ENCODE measurements at places on chromosomes 11 and 22.

GRCh38 chr22:19631899-19632667 is 82.2 kb upstream of the SEPTIN5 start:
- peaks cover 4% of the 10 kb centered on the region for H3K4me1 ChIP-seq
- H3K27me3 ChIP-seq = no peaks in the 10 kb centered on the region
- H3K36me3 ChIP-seq = no peaks in the 10 kb centered on the region
- no peak for DNase-seq

DNA sequence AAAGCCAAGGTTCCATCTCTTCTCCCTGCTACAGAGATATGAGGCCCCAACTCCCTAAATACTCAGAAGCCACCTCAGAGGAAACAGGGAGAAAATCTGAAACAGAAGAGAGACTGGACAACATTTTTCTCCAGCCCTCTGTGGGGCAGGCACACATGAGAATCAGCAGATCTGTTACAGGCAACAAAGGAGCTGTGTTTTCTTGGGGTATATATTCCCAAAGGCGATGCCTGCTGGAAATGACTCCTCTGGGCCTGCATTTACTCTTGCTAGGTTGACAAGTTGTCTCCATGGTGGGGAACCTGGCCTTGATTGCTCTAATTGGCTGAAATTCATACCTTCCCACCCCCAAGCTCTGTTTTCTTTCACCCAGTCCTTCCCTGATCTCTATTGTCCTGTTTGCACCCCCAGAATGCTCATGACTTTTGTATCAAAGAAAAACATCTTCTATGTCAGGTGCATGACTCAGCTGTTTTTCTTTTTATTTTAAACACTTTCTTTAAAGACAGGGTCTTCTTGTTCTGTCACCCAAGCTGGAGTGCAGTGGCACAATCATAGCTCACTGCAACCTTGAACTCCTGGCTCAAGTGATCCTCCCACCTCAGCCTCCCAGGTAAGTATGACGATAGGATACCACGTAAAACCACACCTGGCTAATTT is 23.5 kb upstream of the P2RY6 start:
- peaks cover 2% of the 10 kb centered on the region for H3K4me1 ChIP-seq
- DNase-seq = no peak
- no peak overlapping the region for H3K4me3 ChIP-seq
- H3K27me3 ChIP-seq = no peaks in the 10 kb centered on the region
- H3K27ac ChIP-seq = no peak overlapping the region

DNA sequence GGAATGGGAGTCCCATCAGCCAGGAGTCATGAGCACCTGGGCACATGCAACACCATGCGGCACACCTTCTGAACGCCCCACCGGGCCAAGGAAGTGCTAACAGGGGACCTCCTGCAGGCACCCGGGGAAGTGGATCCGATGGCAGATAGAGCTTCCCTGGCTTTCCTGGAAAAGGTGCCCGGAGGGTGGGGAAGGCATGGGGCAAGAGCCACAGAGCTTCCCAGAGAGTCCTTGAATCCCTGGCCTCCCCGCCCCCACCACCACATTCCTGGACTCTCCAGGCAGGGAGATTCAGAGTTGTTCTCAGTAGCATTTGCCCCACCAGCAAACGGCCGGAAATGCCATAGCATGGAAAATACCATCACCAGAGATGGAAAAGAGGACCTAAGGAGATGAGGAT is 8.3 kb downstream of the TRIM29 start:
- no peak for DNase-seq
- H3K4me3 ChIP-seq = no peak overlapping the region
- no peak overlapping the region for H3K27ac ChIP-seq
- no peaks in the 10 kb centered on the region for H3K36me3 ChIP-seq
- no peaks in the 10 kb centered on the region for H3K27me3 ChIP-seq

DNA sequence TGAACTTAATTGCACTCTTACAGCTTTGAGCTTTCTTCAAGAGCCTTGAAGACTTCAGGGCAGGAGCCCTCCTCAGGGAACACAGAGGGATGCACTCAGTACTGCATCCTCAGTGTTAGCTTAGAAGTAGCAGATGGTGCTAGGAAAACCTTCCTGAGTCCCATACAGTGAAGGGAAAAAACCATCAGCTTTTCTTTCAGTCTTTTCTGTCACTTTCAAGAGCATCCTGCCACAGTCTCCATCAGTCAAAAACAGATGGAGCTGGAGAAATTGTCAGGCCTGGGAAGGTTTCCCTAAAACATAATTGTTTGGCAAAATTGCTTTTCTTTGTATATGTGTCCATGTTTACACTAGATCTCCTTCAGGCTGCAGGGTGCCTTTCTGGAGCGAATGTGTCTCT is 384.1 kb downstream of the NELL1 start:
- H3K27ac ChIP-seq = no peak overlapping the region
- no peak overlapping the region for H3K4me3 ChIP-seq
- H3K36me3 ChIP-seq = no peaks in the 10 kb centered on the region
- H3K4me1 ChIP-seq = 0 out of 2 replicates have a peak, but pooled peaks cover 1% of the 10 kb centered on the region

DNA sequence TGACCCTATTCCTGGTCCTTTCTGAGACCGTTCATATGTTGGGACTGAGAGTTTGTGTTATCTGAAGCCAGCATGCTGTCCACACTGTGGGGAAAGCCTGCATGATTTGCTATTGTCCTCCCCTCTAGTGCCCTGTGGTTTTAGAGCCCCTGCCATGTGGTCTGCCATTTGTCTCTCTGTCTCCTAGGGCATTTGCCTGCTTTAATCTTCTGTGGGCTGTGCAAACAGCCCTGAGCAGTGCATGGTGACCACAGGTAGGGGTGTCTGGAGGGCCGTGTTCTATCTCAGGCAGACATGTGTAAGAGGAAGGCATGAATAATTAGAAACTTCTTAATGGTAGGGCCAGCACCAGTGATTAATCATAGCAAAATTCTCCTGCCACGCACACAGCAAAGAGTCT is 23.0 kb downstream of the AMPD3 start:
- no peaks in the 10 kb centered on the region for H3K27me3 ChIP-seq
- DNase-seq = no peak
- H3K27ac ChIP-seq = no peak overlapping the region

DNA sequence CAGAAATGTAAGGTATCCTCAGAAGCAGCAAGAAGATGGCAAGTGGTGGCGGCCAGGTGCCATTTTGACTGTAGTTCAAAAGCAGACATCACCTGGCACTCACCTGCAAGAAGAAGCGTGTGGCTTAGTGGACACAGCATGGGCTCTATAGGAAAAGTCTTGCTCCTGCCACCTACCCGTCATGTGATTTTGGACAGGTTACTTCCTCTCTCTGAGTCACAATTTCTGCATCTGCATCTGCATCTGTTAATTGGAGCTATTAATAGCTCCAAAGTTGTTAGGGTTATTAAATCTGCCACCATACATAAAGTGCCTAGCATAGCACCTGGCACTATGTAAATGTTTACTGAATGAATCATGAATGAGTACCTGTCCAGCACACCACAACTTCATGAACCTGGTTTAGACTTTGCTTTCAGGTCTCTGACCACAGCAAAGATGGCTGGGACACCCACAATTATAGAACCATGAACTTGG is 16.8 kb downstream of the RAB30 start:
- H3K27ac ChIP-seq = no peak overlapping the region
- no peak for DNase-seq
- H3K36me3 ChIP-seq = no peaks in the 10 kb centered on the region
- no peaks in the 10 kb centered on the region for H3K27me3 ChIP-seq
- no peak overlapping the region for H3K4me3 ChIP-seq

DNA sequence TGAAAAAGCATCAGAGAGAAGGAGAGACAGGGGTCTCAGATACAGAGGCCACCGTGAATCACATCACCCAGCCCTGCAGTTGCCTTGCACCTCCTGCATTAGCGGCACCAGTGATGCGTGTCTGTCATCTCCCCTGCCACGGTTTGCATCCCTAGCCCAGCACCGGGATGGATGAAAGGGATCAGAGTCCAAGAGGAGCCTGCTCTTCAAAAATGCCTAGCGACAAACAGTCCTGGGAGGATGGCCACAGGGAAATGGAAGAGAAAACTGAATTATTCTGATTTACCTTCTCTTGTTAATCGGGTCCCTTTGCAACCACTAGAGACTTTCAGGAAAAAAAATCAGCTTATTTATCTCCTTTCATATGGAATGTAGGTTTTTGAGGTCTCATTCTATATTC is 495.6 kb upstream of the KIRREL3 start:
- H3K4me1 ChIP-seq = no peaks in the 10 kb centered on the region
- H3K27me3 ChIP-seq = no peaks in the 10 kb centered on the region
- no peak overlapping the region for H3K4me3 ChIP-seq
- no peaks in the 10 kb centered on the region for H3K36me3 ChIP-seq
- DNase-seq = no peak

DNA sequence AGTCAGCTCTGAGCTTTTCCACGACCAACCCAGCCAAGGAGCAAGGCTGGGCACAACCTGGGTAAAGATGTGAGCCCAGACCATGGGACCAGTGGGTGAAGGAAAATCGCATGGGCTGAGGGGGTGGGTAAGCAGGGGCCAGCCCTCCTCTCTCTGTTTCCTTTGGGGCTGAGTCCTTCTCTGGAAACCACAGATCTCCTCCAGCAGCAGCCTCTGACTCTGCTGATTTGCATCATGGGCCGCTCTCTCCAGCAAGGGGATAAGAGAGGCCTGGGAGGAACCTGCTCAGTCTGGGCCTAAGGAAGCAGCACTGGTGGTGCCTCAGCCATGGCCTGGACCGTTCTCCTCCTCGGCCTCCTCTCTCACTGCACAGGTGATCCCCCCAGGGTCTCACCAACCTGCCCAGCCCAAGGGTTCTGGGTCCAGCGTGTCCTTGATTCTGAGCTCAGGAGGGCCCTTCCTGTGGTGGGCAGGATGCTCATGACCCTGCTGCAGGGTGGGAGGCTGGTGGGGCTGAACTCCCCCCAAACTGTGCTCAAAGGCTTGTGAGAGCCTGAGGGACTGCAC is 67.8 kb downstream of the GGTLC2 start:
- no peak for DNase-seq
- H3K4me1 ChIP-seq = no peaks in the 10 kb centered on the region
- peaks cover 13% of the 10 kb centered on the region for H3K27me3 ChIP-seq
- H3K4me3 ChIP-seq = no peak overlapping the region
- no peak overlapping the region for H3K27ac ChIP-seq

- H3K27me3 ChIP-seq = peaks cover 17% of the 10 kb centered on the region
- no peak overlapping the region for H3K4me3 ChIP-seq
- peaks cover 7% of the 10 kb centered on the region for H3K4me1 ChIP-seq
- no peak overlapping the region for H3K27ac ChIP-seq
- no peak for DNase-seq
Measured at GRCh38 chr11:65588199-65589054, 7.2 kb downstream of the KCNK7 start.

- H3K4me1 ChIP-seq = peaks cover 3% of the 10 kb centered on the region
- H3K27ac ChIP-seq = no peak within 1 kb of the TSS
- peak; percentile 77 for DNase-seq
- no peaks in the 10 kb centered on the region for H3K36me3 ChIP-seq
- H3K4me3 ChIP-seq = peak within 1 kb of the TSS; percentile 87
Measured at GRCh38 chr11:62337303-62338181, at the start of gene ASRGL1. Gene ASRGL1, plus strand, starts transcription at chr11:62337448. Its CDS starts 530 bp downstream, at chr11:62337978.

GRCh38 chr22:23692598-23693291 is 1.9 kb downstream of the RGL4 start:
- no peak for DNase-seq
- H3K4me3 ChIP-seq = no peak overlapping the region
- H3K4me1 ChIP-seq = no peaks in the 10 kb centered on the region
- peaks cover 22% of the 10 kb centered on the region for H3K36me3 ChIP-seq
- no peaks in the 10 kb centered on the region for H3K27me3 ChIP-seq

- no peak overlapping the region for H3K27ac ChIP-seq
- DNase-seq = no peak
- no peak overlapping the region for H3K4me3 ChIP-seq
- H3K4me1 ChIP-seq = no peaks in the 10 kb centered on the region
- no peaks in the 10 kb centered on the region for H3K27me3 ChIP-seq
Measured at GRCh38 chr11:57397394-57397990, 7.0 kb upstream of the PRG2 start.

- H3K36me3 ChIP-seq = no peaks in the 10 kb centered on the region
- H3K4me3 ChIP-seq = no peak overlapping the region
- no peak for DNase-seq
- H3K4me1 ChIP-seq = peaks cover 21% of the 10 kb centered on the region
- H3K27ac ChIP-seq = no peak overlapping the region
Measured at GRCh38 chr11:117872975-117873827, 3.3 kb downstream of the FXYD6 start.

- DNase-seq = no peak
- no peaks in the 10 kb centered on the region for H3K4me1 ChIP-seq
- H3K36me3 ChIP-seq = no peaks in the 10 kb centered on the region
- no peak overlapping the region for H3K4me3 ChIP-seq
Measured at GRCh38 chr11:5922749-5923426, 19.2 kb upstream of the OR56A3 start.

DNA sequence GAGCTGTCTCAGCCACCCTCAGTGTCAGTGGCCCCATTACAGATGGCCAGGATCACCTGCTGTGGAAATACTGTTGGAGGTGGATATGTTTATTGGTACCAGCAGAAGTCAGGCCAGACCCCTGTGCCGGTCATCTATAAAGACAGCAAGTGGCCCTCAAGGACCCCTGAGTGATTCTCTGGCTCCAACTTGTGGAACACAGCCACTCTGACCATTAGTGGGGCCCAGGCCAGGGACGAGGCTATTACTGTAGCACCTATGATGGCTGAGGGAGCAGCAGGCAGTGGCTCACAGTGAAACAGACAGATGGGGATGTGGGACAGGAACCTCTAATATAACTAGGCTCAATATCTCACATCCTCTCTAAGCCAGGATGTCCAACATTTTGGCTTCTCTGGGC is 25.5 kb upstream of the GGTLC2 start:
- H3K27ac ChIP-seq = no peak overlapping the region
- no peaks in the 10 kb centered on the region for H3K4me1 ChIP-seq
- no peaks in the 10 kb centered on the region for H3K36me3 ChIP-seq
- no peak overlapping the region for H3K4me3 ChIP-seq
- no peak for DNase-seq
- H3K27me3 ChIP-seq = no peaks in the 10 kb centered on the region

DNA sequence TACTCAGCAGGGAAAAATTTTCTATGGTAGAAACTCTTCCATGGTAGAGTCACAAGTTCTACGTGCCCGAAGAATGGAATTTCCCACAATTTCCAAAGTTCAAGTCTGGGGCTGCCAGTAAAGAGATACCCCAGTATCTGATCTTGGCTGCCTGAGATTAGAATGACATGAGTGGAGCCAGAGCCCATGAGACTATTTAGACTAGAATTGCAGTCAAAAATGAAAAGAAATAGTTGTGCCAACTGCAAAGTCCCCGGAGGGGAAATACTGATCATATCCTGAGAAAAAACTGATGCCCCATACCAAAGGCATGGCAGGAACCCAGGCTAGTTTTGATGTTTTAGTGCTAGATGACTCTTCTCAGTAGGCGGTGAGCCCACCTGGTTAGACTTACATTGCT is 11.2 kb downstream of the MAJIN start:
- H3K4me3 ChIP-seq = no peak overlapping the region
- no peaks in the 10 kb centered on the region for H3K36me3 ChIP-seq
- H3K27me3 ChIP-seq = no peaks in the 10 kb centered on the region
- no peak overlapping the region for H3K27ac ChIP-seq
- H3K4me1 ChIP-seq = no peaks in the 10 kb centered on the region
- no peak for DNase-seq
